ENCODE measurements at places on chromosomes 2 and 18. TPM values are rescaled to one million over a fixed set of nuclear protein-coding genes. Genes with fewer than 3 reads are reported as not detected.

DNA sequence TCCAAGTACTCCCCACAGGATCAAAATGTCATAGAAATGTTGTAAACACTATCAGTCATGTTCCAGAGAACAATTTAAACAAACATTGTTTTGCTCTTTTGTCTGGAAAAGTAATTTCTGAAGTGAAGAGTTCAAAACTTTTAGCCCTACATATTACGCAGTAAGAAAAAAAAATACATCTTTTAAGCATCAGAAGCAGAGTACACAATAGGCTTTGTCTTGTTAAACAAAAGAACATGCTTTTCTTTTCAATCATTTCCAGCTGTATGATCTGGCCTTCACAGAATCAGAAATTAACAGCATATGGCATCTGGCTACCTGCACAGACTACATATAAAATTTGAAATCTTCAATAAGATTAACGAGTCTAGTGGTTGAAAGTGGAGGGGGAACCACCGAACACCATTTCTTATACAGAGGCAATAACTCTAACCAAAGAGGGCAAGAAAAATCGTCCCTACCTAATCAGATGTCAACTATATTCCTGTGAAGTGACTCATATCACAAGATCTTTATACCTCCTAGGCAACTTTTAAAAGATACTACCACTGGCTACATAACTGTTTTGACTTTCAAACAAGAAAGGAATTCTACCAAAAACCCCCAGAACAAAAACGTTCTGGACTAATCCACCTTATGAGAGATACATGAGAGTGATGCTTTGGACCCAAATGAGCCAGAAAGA is 149.3 kb downstream of the EXOC6B start:
- no peak for DNase-seq

GRCh38 chr2:89763254-89763580 is 1071.7 kb downstream of the RPIA start:
- no peak for DNase-seq

DNA sequence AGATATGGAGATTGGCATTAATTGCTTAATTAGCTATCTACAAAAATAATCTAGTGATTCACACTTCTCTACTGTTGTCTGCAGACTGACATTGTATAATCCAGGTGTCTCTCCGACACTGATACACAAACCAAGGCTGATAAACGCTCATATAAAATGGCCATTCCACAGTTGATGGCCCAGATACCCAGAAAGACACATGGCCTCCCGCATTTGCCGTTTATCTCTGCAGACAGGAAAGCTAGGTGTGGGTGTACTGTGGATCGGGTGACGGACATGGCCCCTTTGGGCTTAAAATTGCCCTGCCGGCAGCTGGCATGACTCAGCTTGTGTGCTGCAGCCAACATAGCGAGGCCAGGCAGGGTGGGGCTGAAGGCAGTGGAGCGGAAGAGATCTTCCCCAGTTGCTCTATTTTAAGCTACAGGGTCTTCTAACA is 18.5 kb downstream of the PMAIP1 start:
- DNase-seq, result no peak

Gene ZNF516
- 9.3 TPM for total RNA-seq

DNA sequence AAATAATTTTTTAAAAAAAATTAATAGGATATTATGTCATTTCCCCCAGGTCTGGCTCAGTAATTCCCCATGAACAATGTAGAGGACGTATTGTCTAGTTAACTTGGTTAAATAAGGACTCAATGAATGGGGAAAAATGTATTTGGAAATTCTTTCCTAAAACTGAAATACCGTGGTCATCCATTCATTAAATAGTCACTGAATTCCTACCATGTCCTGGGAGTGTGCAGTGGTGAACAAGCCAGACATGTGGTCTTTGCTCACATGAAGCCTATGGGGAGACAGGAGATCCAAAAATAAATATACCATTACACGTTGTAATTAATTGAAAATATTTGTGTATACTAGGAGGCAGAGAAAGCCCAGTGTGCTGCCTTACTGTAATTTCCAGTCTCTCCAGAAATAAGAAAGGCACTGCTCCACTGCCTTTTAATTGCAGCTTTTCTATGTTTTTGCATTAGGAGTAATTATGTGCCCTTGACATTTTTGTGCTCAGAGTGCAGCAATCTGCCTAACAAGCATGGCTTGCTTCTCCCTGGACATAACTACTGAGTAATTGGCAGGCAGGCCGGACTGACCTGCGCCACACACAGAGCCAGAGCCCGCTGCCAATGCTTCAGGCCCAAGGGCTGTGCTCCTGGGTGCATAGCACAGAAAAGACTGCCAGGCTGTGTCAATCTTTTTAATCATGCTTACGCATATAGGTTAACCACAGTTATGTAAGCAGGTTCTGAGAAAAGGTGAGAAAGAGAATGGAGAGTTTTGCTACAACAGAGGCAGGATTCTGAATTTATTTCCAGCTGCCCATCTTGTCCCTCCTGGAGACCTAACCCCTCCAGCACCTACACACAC is 22.2 kb upstream of the TTC39C start:
- DNase-seq, result no peak

GRCh38 chr2:129908721-129909373 is 70.6 kb upstream of the RAB6C start:
- no peak for DNase-seq

Gene ABCG8
- total RNA-seq, result not detected

Gene DNPEP
- total RNA-seq, result 50.0 TPM

DNA sequence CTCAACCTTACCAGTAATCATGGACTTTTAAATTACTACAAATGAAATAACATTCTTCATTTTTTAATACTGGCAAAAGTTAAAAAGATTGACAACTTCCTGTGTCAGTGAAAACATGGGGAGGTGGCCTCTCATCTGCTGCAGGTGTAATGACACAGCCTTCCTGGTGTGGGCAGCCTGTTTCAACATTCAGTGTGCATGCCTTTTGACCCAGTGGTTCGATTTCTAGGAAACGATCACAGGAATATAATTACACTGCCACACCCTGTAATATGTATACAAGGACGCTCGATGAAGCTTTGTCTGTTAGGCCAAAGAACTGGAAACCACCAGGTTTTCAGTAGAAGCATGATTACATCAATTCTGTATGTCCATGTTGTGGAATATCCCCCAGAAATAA is 68.7 kb downstream of the MTHFD2 start:
- no peak for DNase-seq

Gene MC2R
- not detected for total RNA-seq
